Activated CD4-positive, alpha-beta T cell treated with anti-CD3 and anti-CD28 coated beads, Interleukin-2, amount 50 U/mL, for 48 hours (primary cell): ENCODE measurements at places on chromosomes 11 and 22.

GRCh38 chr11:93740730-93741093 is 583 bp downstream of the TAF1D start:
- DNase-seq, result peak; percentile 66

GRCh38 chr11:89566972-89567371 is 75.8 kb upstream of the NOX4 start:
- no peak for DNase-seq

- no peak for DNase-seq
Measured at GRCh38 chr11:128633384-128633965, 46.1 kb upstream of the ETS1 start.

DNA sequence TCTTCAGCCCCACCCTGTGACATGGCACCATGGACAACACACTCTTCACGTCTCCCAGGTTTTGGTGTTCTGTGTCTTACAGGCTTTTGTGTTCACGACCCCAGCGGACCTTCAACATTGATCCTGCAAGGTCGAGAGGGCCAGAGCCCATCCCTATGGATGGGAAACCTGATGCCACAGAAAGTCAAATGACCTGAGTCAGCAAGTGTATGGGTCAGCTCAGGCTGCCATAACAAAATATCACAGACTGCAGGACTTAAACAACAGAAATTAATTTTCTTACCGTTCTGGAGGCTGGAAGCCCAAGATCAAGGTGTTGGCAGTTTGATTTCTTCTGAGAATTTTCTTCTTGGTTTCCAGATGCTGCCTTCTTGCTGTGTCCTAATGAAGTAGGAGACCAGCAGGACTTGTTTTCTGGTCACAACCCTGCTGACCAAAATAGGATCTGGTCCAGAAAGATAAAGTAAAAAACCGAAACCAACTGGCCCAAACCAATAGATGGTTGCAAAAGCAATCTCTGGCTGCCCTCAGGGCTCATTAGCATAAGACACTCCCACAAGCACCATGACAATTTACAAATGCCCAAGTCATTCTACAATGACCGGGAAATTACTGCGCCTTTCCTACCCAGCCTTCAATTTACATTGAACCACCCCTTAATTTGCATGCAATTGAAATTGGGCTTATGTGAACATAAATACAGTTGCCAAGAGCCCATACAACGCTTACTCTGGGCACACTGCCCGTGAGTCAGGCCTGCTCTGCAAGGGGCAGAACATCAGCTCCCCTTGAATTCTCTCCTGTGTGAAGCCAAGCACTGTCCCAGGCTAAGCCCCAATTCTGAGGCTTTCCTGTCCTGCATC is 113.9 kb downstream of the RPS6KA4 start:
- DNase-seq, result no peak

- DNase-seq, result no peak
Measured at GRCh38 chr22:42673898-42674401, 24.8 kb upstream of the CYB5R3 start.

- DNase-seq, result no peak
Measured at GRCh38 chr11:102590276-102591049, 34.7 kb downstream of the MMP20 start.

DNA sequence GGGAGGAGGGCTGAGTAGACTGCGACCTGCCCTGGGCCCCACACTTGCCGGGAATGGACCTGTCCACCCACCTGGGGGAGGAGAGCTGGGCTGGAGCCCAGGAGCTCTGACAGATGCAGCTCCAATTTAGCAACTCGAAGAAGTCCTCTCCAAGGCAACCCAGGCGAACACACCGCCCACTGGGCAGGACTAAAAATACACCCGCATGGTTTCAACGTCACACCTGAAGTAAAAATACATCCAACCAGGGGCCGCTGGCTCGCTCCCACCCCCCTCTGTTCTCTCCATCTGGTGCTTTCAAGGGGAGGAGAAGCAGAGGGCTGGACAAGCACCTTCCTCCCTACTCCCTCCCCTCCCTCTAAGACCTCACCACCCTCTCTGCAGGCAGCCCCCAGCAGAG is 119.9 kb downstream of the FEZ1 start:
- no peak for DNase-seq

DNA sequence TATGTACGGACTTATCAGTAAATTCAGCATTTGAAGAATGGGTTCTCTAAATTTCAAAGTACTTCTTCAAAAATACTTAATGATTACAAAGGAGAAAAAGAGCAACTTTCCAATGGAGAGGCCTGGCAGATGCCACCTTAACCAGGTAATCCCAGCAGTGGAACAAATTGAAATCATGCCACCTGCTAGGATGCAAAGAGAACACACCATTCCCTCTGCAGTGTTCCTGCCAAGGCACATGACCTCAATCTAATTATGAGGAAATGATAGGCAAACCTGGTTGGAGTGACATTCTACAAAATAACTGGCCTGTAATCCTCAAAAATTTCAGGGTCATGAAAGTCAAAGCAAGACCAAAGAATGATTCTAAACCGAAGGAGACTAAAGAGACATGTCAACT is 21.5 kb downstream of the TNRC6B start:
- DNase-seq, result no peak

DNA sequence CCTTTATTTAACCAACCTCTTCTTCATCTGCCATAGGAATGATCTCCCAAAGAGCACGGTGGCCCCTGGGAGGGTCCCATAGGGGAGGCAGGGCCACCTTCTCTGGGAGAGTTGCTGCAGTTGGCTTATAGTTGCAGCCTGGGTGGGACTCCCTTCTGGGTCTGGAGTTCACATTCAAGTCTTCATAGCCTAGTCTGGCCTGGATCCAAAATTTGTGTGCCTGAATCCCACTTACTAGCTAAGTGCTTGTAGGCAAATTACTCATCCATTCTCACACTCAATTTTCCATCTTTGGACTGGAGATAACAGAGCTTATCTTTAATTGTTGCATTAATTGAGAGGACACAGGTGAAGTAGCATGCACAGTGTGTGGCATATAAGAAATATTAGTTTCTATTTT is 163.6 kb downstream of the GRIK4 start:
- no peak for DNase-seq

DNA sequence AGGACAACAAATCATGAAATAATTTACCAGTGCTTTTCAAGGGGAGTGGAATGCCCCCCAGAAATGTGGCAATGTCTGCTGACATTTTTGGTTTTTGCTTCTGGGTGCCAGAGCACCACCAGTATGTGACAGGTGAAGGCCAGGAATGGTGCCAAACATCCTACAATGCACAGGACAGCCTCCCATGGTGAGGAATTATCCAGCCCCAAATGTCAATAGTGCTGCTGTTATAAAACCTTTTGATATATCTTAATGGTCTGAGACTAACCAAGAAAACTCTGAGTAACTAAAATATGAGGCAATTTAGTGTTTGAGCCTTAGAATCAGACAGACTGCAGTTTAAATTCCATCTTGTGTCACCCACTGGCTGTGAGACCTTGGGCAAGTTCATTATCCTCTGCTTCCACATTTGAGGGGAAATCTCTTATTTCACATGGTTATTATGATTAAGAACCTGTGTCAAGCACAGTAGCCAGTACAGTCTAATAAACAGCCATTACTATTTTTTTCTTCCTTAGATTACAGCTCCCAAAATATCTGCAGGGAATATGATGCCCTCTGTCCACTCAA is 69.5 kb downstream of the AMBRA1 start:
- DNase-seq, result no peak

DNA sequence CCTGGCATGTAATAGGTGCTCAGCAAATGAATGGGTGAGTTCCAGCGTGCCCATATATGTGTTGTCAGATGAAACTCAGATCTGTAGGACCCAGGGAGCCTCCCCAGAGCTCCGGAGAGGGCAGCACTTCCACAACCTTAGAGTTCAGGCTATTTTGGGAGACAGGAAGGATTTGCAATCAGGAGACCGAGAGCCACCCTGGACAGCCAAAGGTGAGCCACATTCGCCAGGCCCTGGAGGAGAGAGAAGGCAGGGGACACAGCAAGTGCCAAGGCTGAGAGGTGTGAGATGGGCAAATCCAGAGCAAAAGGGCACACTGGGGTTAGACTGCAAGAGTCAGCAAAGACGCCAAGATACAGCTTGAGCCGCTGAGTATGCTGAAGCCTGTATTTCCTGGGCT is 66.4 kb downstream of the CD82 start:
- no peak for DNase-seq

DNA sequence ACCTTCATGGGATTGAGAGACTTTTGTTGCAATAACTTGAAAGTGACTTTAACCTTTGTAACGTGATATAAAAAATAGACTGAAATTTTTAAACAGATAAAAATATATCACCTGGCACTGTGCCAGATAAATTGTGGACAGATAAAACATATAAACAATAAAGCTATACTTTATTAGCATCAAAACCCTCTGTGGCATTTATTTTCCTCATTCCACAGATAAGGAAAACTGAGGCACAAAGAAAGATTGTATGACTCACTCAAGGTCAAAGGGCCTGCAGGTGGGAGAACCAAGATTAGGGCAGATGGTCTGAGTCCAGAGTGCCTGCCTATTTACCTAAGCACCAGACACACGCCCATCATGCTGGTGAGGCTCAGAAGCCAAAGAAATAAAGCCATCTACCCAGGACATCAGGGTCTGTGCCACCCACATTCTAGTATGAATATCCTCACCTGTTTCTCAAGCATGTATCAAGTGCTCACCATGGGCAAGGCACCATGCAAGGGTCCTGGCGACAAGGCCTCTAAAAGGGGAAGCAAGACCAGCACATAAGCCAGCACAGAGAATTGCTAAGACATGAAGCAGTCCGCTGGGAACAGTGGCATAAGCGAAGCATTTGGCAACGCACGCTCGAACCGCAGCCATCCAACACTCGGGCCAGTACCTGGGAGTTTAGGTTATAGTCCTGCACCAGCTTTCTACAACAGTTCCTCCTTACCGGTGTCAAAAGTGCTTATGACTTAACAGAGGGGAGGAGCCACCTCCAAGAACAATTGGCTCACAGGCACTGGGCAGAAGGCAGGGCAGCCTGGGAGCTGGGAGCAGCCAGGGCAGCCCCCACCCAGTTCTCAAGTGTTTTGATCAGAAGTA is 17.6 kb downstream of the MYH9 start:
- no peak for DNase-seq

GRCh38 chr22:43827926-43828724 is 16.0 kb upstream of the EFCAB6 start:
- no peak for DNase-seq

GRCh38 chr11:69953356-69953755 is 124.8 kb upstream of the ANO1 start:
- DNase-seq, result no peak

DNA sequence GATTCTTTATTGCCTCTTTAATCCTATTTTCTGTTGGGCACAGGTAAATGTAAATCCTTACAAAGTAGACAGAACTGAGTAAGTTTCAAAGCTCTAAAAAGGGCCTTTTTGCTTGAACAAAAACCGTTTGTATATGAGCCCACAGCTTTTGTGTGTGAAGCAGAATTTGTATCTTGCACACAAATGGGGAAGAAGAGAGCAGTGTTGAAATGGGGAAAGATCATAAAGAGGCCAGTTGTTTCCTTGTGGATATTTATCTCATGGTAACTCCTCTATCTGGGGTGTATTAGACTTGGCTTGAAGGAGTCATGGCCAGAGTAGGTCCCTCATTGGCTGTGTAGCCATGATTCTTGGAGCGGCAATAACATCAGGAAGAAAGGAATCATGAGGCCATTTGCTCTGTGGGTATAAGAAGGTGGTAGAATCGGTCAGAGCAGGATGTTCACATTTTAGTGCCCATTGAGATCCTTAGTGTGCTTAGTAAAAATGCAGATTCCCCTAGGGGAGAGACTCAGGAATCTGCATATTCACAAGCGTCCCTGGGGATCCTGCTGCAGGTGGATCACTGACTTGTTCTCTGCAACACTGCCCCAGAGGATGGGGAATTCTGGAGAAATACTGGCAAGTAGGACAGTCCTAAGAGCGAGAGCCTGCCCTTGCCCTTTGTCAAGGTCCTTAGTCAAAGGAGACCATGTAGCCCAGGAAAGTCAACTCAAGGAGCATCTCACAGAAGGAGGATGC is 126.5 kb downstream of the LDLRAD3 start:
- no peak for DNase-seq

DNA sequence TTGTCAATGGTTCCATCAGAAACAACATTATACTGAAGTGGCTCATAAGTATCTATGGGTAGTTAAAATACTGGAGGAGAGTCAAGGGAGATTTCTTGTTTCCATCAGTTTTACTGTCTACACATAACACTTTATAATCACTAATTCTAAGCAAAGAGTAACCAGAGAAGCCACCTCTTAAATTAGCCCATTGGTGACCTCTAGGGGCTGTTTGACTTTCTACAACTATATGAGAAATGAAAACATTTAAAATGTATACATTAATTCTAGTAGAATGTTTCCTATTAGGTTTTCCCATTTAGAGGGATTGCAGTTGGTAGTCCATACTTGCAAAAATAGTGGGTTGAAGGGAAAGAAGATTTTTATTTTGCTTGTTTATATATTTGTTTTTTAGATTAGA is 504.3 kb downstream of the FAM181B start:
- DNase-seq, result no peak

GRCh38 chr11:94924612-94925011 is 48.7 kb downstream of the CWC15 start:
- no peak for DNase-seq
